ENCODE measurements at places on chromosomes 16 and 17. TPM values are rescaled to one million over a fixed set of nuclear protein-coding genes. Genes with fewer than 3 reads are reported as not detected.

DNA sequence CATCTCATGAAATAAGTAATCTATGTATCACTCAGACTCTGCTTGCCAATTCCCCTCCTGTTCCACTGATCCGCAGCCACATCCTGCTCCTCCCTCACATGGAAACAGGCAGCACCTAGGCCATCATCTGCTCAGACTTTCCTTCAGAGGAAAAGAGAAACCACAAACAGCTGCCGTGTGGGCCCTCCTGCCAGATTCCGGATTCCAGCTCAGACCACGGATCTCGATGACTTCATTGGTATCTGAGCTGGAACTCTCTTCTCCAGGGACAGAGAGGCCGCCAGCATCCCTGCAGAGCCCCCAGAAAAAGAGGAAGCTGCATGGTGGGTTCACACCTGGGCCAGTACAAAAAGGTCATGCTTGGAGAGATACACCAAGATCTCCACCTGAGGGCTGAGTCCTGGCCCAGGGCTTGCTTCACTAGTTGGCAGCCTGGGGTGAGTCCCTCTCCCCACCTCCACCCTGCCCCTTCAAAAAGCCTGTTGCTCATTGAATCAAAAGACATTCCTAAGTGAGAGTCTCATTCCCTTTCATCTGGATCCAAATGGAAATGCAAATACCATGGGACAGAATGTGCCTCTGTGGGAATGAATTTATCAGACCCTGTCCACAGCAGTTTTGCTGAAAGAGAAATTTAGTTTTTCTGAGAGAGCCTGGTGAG is 47.2 kb downstream of the HOXB1 start:
- no peak for DNase-seq

Gene KRT36
- not detected for total RNA-seq

- DNase-seq, result no peak
Observed at GRCh38 chr17:28864991-28865849, 10.4 kb downstream of the ERAL1 start.

Gene CSH2
- not detected for total RNA-seq

- DNase-seq, result no peak
Observed at GRCh38 chr16:28494121-28494851, at the start of gene APOBR. Gene APOBR, plus strand, starts transcription at chr16:28494643. Its CDS starts 39 bp downstream, at chr16:28494682.

DNA sequence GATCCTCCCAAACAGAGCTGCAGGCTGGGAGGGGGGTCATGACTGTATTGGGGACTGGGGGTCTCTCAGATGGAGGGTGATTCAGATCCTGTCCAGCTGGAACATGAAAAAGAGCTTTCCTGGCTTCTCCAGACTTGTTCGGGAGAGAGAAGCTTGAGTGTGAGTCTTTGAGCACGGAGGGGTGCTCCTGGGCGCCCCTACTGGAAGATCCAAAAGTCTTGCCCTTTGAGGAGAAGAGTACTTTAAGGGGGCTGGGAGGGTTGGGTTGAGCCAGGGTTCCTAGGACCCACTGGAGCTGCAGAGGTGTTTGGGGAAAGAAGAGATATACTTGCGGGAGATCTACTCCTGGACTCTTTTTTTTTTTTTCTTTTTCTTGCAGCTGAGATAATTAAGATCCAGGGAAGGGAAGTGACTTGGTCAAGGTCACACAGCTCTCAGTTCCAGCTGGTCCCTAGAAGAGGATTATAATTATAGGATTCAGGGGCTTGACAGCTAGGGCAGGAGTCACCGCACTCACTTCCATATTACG is 8.4 kb downstream of the RARA start:
- peak; percentile 75 for DNase-seq

Gene KCNH6
- not detected for total RNA-seq

DNA sequence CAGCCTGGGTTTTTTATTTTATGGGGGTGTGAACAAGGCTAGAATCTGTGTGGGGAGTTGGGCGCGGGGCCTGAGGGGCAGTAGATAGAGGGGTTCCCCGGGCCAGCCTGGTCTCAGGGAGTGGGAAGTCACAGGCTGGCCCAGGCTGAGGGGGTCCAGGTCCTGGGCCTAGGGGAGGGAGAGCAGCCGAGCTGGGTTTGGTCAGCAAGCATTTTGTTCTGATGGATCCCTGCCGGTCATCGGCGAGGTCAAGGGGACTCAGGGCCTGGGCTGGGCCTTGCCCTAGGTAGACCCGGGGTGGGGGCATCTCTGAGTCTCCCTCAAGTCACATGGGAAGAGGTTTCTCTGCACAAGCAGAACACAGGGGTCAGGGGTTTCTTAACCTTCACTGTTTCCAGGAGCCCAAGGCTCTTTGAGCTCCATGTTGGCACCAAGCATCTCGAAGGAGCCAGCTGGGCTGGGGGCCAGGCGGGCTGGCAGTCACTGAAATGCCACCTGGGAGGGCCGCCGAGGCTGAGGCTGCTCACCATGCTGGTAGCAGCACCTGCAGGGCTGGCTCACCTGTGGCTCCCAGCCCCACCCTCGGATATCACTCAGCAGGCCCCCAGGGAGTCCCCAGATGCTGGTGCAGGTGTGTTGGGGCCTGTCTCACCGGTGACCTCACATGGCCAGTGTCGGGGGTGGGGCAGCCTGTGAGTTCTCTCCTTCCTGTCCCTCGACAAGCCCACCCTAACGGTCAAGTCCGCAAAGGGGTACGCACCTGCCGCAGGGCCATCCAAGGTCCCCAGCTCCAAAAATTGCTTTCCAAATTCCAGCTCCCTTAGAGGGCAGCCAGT is 41.0 kb downstream of the SLC7A5 start:
- no peak for DNase-seq

DNA sequence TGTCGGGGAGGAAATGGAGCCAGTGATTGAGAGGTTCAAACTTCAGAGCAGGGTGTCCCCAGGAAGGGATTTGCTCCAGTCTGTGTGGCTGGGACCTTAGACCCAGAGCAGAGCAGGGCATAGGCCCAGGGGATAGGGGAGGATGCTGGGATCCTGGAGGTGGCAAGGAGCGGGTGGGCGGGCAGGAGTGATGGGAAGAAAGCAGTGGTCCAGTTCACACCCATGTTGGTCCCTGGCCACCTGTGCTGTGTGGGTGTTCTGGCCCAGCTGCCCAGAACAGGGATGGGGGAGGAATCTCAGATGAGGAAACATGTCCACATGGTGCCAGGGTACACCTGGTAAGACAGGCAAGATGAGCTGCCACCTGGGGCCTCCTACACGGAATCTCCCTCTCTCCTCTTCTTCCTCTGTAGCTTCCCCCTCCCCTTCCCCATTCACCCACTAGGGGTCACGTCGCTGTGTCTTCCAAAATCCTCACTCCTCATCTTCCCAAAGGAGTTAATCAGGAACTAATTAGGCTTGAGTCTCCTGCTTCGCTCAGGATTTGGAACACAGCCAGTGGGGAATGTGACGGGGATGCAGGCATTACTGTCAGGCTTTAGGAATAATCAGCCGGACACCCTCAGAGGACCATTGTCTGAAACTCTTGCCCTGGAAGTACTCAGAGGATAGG is 2.3 kb downstream of the BEAN1 start:
- DNase-seq, result no peak

Gene PPM1D
- 10.5 TPM for total RNA-seq

Gene WNT3
- total RNA-seq, result 0.08 TPM

Gene CRISPLD2
- 24.0 TPM for total RNA-seq

- no peak for DNase-seq
Observed at GRCh38 chr17:17732892-17733670, 51.8 kb downstream of the RAI1 start.

DNA sequence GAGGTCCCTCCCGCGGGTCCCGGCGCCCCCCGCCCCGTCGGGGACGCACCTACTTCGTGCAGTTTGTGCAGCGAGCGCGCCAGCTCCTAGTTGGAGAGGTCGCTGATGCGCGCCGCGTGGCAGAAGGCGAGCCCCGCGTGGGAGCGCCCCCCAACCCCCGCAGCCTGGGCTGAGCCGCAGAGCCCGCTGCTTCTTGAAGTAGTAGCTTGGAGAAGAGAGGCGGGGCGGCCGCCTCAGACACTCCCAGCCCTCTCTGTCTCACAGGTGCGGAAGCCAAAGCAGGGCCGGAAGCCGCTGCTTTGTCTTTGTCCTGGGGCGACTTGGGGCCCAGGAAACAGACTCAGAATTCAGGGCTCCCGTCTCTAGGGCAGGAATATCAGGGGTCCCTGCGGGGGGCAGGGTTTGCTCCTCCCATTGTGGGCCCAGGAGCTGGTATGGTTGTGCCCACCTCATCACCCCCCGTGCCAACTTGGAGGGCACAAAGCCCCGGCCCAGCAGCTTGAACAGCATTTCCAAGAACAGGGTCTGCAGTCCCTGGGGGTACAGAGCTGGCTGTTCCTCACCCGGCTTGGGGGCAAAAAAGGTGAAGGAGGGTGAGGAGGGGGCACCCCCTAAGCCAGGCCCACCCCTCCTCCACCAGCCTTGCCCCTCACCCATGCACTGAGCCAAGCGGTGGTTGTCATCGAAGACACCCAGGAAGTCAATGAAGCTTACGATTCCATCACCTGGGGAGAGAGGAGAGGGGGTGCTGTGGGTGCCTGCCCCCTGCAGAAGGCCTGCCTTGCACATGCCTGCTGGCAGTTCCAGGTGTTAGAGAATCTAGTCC is 13.5 kb downstream of the SPATA32 start:
- no peak for DNase-seq

- no peak for DNase-seq
Observed at GRCh38 chr16:85492295-85492864, 120.7 kb upstream of the GSE1 start.

Gene CCT6B
- 2.5 TPM for total RNA-seq

- peak; percentile 89 for DNase-seq
Observed at GRCh38 chr17:48023400-48024148, 14.0 kb downstream of the COPZ2 start.

GRCh38 chr16:86534779-86535615 is 20.0 kb downstream of the MTHFSD start:
- DNase-seq, result no peak

DNA sequence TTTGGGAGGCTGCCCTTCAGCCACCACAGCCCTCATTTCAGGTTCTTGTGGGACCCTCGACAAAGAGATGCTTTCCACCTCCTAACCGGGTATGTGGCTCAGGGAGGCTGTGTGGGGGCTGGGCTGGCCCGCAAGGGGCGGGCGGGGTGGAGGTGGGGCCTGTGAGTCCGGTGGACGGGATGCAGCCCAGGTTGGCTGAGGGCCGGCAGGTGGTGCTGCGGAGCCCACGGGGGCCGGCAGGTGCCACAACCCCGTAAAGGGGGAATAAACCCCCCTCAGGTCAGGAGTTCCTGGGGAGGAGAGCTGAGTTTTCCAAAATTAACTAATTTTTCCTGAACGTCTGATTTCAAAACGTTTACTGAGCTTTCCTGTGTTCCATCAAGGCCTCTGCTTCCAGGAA is 4.9 kb upstream of the CIAO3 start:
- no peak for DNase-seq

Gene TAOK2
- 28.6 TPM for total RNA-seq

DNA sequence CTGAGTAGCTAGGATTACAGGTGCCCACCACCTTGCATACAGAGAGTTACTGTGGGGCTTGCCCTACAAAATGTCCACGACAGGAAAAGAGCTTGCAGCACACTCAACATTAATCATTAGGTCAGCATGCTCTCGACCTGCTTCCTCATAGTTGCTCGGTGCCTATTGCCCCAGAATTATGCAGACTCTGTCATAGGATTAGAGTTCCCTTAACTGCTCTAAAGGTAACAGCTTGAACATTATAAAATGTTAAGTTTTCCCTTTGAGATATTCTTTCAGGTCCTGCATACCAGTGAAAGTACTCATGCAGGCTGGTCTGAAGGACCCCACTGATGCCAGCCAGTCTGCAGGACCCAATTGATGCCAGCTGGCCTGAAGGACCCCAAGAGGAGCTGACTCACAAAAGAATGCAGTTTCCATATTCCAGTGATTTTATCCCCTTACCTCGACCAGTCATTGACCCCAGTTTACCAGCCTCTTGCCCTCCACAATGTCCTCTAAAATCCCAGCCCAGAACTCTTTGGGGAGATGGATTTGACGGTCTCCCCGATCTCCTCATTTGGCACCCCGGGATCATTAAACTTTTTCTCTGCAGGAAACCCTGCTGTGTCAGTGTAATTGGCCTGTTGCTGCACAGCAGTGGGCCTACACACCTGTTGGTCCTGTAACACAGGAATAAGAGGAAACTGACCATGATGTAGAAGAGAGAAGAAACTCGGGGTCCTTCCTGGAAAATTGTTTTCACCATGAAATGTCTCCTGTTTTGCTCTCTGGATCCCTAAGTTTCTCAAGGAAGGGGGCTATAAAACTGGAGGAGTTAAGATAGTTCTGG is 10.6 kb downstream of the ICAM2 start:
- no peak for DNase-seq

DNA sequence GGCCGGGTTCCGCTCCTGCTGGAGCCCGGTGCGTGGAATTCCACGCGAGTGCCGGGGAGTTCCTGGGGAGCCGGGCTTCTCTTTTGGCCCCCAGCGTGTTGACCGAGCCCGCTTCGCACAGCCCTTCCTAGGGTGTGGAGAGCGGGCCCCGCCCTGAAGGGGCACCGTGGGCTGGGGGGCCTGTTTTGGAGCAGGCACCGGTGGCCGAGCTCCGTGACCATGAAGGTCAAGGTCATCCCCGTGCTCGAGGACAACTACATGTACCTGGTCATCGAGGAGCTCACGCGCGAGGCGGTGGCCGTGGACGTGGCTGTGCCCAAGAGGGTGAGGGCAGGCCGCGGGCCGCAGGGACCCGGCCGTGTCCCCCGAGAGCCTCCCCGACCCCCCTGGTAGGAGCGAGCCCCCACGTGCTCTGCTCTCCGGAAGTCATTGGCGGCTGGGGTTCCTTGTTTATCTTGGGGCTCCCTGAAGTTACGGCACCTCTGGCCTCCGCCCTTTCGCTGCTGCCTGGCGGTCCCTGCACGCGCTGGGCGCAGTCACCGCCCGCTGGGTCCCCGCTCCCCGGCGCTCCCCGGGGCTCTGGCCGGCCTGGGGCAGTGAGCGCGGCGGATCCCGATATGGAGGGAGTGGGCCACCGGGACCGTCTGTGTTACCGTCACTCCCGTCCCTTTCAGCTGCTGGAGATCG is 528 bp downstream of the HAGHL start:
- no peak for DNase-seq

DNA sequence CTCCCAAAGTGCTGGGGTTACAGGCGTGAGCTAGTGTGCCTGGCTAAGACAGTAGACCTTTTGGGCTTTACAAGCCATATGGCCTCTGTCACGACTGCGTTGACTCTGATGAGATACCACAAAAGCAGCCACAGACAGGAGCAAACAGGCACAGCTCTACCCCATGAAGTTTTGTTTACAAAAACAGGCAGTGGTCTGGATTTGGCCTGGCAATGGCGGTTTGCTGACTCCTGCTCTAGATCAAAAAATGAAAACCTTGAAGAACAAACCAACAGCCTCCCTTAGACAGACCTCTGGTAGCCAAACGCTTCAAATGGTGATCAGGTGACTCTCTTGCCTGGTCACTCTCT is 20.7 kb downstream of the SLC43A2 start:
- DNase-seq, result no peak

All from psoas muscle (tissue), 8 donors.